ENCODE measurements at places on chromosomes 5 and 9.

DNA sequence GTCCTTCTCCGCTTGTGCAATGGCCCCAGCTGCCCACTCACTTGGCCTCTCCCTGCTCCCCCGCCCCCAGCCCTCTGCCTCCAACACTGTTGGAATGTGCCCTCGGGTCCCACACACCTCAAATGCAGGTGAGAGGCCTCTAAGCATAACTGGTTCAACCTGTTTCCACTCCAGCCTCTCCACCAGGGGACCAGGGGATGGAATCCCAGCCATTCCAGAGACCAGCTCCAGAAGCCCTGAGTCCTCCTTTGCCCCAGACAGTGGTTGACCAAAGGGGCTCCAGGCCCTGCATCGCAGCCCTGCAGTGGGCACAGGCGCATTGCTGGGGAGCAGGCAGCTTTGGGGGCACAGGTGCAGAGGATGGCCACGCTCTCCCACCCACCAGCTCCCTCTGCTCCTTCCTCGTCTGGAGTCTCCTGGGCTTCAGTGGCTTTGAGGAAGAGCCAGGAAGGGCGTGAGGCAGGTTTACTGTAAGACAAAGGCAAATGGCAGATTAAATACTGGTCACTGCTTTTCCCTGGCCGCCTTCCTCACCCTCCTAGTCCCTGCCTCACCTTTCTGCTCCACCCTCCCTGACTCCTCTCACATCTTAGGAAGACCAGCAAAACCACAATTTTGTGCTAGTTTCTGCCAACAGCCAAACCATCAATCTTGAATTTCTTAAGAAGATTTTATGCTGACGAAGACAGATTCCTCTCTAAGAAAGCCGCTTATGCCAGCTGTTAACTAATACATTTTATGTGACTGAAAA lies 29.1 kb upstream of the IRX2 start:
- no peak for DNase-seq

- no peak for DNase-seq
These were observed 186.5 kb upstream of the ANKRD55 start for GRCh38 chr5:56419667-56420066.

DNA sequence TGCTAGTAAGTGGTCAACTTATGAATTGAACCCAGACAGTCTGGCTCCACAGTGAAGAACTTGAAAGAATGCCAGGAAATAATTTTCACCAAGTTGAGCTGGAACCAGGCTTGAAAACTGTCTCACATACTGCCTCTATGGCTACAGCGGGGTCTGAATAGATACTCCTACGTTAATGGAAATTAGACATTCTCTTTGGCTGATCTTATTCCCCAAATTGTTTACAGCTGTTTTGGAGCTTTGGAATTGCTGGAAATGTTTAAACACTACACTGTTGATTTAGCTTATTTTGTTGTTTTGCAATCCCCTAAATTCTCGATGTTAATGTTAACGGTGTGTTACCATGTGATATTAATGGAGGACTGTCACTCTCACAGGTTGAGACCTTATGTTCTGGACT lies 146.4 kb downstream of the FBXL7 start:
- no peak for DNase-seq

GRCh38 chr9:89502038-89502601 lies 4.2 kb upstream of the SEMA4D start:
- DNase-seq, result no peak

- DNase-seq, result no peak
These were observed 52.4 kb downstream of the RETREG1 start for GRCh38 chr5:16564248-16564867.

DNA sequence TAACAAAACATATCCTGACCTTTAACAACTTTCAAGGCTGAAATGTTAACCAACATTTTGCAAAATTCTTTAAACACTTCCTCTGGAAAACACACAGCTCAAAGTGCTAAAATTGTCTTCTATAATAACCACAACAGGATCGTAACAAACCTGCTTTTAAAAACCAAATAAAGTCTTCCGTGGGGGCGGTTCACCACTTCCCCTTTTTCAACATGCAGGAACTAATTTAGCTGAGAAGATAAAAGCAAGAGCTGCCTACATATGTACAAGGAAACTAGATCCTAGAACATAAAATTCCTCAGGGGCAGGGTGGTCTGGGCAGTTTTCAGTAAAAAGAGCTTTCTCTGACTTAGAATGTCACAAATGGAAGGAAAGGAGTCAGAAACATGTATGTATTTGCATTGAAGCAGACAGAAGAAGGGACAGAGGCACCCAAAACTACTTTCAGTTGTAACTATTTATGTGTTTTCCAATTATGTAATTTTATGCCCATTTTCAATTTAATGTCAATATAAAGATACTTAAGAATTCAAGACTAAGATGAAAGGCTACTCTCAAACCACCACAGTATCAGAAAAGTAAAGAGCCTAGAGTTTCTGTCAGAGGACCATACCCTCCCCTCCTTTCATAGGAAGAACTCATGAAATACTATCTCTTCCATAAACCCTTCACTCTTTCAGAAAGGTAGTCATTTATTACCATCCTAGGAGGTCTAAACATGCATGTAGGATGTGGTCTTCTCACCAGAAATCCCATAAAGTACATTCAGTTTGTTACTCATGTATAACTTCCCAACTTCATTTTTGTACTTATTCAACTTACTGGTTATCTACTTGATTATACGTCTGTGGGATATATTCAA lies 185.9 kb upstream of the RASA1 start:
- no peak for DNase-seq

DNA sequence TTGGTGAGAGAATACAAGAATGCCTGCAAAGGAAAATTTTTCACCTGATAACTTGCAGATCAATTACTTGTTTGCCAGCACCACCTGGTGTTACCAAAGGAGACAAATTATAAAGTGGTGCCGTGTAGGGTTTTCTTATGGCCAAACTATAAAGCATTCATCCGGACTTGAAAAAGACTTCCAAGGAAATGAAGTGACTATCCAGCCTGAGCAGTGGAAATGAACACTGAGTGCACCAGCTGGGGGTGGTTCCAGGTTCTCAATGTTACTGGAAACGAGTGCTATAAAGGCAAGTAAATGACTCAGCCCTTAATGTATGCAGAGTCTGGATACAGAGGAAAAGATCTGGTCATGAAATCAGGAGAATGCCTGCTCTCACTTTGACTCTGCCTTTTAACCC lies 113.1 kb downstream of the DNAH5 start:
- DNase-seq, result no peak

DNA sequence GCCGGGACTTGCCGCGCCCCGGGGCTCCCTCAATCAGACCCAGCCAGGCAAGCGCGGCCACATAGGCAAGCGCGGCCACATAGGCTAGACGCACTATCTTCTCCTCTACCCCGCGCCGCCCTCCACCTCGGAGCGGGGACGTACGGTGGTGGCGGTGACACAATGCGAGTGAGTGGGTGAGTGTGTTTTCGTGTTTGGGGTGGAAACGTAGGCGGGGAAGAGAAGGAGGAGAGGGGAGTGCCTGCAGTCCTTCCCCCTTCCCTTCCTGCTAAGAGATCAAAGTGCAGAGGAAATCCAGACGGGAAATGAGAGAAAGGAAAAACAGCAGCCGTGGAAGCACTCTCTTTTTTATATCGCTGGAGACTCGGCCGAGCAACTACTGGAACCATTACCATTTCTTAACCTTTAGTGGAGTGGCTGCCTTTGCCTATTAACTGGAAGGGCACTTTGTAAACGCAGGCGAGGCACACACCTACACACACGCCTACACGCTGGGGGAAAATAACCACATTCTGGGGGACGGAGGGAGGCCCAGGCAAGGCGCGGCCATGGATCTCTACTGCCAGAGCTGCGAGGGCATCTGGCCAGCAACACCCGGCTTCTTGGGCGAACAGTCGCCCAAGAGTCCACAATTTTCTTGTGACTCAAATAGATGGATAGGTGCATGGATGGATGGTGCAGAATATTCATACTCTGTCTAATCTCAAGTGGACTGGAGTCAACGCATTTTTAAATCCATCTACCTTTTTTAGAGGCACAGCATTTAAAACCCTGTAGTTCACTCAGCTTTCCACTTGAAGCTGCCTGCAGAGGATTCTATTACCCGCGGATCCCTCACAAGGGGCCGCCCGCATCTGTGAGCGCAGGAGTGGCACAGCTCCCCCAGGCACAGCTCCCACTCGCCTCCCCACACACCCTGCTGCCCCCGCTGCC lies 2.1 kb downstream of the EDIL3 start:
- peak; percentile 65 for DNase-seq

DNA sequence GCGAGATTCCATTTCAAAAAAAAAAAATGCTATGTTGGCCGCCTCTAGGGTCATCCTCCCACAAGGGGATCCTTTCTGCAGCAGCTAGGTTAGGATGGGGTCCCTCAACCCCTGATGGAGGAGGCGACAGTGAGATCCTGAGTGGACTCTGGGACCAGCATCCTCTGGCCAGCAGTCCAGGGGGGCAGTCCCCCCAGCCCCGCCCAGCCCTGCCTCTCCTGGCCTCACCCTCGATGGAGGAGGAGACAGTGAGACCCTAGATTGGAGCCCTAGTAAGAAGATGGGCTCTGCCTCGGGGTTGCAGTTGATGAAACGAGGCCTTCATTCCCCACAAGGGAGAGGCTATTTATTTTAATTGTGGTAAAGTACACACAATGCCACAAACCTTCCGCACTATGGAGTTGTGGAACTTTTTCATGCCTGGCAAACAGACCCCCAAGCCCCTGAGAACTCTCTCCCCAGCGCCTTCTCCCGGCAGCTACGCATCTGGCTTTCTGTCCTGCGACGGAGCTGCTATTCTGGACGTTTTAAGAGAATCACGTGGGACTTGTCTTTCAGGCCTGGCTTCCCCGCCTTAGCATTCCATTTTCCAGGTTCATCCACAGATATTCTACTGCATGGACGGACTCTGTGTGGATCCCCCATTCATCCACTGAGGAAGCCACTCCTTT lies 15.8 kb downstream of the VAV2 start:
- peak; percentile 23 for DNase-seq

DNA sequence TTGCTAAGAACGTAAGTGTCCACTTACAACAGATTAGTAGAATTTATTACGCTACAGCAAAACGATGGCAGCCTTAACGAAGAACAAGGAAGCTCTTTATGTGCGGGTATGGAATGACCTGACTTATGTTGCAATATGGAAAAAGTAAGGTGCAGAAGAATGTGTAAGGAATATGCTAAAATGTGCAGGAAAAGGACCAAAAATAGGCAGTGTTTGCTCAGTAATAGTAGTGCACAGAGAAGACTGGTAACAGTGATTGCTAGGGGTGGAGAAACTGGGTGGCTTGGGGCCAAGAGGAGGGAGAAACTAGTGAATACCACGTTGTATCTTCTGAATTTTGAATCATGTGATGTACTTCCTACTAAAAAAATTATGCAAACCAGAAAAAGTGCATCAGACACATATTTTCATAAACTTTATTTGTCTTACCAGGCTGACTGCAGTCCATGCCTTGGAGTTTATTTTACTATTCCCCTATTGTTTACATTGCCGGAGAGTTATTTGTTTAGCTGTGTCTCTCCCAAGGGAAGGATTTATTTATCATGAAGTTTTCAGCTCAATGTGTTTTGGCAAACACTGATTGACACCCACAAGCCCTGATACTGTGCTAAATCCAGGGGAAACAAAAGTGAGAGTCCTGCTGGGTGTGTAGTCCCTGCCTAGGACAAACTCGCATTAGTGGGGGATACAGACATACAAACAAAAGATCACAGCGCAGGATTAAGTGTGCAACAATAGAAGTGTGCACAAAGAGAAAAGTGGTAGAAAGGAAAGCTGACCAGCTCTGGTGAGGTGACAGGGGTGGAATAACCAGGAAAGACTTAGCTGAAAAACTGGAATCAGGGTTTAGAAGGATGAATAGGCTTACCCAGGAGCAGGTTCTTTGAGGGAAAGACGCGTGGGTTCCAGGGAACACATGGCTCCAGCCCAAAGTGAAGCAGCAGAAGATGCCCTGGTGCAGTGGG lies 34.0 kb upstream of the ZNF484 start:
- DNase-seq, result no peak
